Activated T-cell treated with anti-CD3 and anti-CD28 coated beads for 24 hours (primary cell): ENCODE measurements at places on chromosomes 6 and 20.

DNA sequence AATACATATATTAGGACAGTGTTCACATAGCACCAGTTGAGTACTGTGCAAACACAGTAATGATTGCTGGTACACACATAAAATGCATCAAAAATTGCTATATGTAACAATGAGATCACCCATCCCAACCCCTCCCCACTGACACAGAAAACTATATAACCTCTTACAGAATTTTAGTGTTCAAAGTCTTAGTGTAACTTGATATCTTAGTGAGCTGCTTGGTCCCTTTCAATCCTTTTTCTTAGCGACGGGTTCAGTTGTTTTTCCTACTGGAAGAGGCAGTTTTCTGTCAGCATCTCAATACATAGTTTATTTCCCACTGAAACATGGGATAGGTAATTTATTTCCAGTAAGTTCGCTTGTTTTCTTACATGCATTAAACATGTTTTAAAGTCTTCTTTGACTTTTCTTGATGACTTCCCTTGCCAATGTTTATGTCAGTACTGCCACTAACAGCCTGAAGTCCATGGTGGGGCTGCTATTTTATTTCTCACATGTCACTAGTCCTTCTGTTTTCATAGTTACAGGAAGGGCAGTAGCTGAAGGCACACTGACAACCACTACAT lies 96.4 kb upstream of the FOXC1 start:
- DNase-seq = no peak

GRCh38 chr6:36949636-36950035 lies 4.9 kb upstream of the PI16 start:
- no peak for DNase-seq

DNA sequence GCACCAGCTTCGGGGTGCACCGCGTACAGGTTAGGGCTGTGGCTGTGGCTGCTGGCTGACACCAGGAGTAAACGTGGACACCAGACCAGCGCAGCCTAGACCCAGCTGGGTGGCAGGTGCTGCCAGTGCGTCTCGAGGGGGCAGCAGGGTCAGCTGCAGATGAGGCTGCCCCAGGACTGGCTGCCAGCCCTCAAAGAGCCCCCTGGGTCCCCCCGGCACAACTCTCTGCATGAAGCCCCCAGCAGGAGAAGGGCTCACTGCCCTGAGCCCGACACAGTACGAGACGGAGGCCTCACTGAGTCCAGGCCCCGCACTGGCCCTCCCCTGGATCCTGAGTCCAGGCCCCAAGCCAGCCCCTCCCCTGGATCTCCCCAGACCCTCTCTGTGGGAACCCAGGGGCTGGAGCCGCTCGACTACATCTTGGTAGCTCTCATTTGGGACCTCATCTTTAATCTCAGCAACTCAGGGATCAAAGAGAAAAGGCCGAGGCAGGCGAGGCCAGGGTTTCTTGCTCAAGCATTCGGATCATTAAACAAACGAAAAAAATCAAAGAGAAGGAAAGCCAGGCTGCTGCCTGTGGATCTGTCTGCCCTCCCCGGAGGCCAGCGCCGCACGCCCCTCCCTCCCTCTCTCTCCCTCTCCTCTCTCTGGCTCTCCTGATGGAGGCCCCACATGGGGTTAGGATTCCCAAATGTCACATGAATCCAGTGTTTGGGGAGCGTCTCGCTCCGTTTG lies 7.0 kb upstream of the NKAIN4 start:
- DNase-seq = no peak

DNA sequence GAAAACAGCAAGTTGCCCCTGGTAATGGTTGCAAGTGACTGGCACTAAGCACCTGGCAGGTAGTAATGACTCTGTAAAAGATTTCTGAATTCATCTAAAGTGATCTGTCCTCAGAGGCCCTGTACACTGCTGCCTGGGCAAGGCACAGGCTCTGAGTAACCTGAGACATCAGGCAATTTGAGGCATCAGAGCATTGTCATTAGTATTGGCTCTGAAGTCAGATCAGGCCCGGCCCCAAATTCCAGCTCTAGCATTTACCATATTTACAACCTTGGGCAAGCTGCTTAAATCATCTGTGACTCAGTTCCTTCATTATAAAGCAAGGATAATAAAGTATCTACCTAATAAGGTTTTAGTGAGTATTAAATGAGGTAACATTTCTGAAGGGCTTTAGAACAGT lies 17.3 kb upstream of the TENT5A start:
- DNase-seq = no peak

- no peak for DNase-seq
Measured at GRCh38 chr6:155472886-155473285, 17.2 kb upstream of the NOX3 start.

DNA sequence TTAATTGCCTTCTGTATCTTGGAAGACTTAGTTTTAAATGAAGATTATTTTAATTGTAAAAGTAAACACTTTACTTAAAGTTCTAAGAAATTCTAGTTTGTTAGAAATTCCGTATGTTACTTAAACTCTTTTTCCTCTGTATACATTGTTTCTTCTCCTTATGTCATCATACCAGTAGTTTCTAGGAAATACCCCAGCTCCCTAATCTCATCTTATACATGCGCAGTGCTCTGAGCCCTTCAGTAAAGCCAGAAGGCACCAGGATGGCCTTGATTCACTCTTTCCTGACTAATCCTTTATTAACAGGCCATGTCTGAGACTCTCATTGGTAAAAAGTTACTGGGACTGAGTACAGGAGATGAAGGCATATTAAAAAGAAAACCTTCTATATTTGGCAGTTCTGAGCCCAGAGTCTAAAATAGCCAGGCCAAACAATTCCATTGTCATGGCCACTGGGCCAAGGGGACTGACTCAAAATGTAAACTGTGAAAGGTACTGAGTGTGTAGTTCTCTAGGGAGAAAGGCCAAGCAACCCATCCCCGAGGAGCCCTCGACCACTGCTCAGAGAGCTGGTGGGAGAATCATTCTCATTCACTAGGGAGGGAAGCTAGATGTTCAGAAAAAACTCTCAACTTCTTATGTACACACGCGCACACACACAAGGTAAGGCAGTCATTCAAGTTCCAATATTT lies 25.0 kb downstream of the SLC22A1 start:
- DNase-seq = no peak

DNA sequence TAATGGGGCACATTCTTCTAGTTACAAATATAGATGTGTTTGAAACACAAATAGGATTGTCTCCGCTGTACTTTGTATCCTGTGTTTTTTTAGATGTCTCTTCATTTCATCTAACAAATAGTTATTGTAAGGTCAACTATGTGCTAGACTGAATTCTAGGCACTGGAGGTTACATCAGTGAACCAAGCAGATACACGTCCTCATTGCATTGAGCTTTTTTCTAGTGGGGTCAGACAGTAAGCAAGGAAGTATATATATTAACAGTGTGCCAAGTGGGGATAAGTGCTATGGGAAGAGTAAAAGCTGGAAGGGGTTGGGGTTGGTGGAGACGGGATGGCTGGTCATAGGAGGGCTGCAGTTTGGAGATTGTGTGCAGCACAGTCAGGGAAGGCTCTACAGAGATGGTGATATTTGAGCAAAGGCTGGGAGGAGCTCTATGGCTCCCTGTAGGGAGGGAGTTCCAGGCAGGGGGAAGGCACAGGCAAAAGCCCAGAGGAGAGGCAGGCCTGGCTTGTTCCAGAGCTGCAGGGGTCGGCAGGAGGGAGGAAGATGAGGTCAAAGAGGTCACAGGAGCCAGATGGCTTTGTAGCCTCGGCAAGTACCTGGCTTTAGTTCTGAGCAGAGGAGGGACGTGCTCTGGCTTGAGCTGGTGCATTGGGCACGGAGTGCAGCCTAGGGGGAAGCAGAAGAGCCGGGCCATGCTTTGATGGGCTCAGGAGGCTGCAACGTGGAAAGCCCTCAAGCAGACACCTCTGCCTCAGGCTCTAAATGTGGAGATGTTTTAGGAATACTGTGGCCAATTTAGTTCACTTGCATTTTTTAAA lies 152.3 kb downstream of the ZDHHC14 start:
- no peak for DNase-seq

DNA sequence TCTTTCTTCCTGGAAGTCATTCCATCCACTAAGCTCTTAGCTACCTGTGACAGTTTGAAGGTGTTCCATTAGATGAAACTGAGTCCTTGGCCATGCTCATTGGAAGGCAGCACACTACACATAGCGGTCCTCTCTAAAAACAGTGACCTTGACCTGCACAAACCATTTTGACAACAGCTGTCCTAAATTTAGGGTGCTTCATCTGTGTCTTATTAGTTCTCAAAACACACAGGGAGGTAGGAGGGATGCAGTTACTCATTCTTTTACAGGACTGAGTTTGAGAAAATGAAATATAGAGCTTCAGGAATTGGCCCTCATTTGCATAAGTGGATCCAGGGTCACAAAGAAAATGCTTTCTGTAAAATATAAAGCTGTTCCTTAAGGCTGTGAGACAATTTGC lies 20.4 kb upstream of the MAP3K4 start:
- no peak for DNase-seq

- no peak for DNase-seq
Measured at GRCh38 chr6:16049168-16049567, 79.7 kb upstream of the MYLIP start.

DNA sequence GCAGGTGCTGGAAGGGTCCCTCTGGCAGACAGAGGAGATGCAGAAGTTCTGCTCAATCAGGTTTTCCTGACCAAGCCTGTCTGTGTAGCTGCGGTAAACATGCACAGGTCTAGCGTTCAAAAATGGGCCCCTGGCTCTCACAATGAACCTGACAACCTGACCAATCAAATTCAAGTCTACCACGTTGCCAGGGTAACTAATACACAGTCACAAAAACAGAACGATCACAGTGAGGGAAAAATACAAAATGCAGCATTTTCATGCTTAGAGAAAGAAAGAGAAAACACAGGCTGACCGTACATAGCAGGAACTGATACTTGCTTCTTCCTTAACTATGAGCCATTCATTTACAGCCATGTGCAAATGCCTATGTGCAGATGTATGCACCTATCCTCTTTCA lies 353.1 kb upstream of the TSHZ2 start:
- DNase-seq = no peak

DNA sequence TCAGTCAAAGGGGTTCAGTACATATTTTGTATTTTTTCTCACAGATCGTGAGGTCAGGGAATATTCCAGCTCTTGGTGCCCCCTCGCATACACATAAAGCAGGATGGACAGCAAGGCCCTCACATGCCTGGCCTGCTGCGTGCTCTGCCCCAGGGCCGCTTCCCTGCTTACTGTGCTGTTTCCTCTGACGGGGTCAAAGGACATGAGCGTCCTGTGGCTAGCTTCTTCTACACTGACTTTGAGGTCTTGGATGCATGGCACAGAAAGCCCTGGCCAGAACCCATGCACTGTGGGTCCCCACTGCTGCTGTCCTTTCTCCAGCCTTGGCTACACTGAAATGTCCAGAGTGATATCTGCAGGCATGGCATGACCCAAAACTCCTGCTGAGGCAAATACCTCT lies 92.5 kb upstream of the GGTLC1 start:
- no peak for DNase-seq

- no peak for DNase-seq
Measured at GRCh38 chr6:112909781-112910180, 562.7 kb downstream of the RFPL4B start.

DNA sequence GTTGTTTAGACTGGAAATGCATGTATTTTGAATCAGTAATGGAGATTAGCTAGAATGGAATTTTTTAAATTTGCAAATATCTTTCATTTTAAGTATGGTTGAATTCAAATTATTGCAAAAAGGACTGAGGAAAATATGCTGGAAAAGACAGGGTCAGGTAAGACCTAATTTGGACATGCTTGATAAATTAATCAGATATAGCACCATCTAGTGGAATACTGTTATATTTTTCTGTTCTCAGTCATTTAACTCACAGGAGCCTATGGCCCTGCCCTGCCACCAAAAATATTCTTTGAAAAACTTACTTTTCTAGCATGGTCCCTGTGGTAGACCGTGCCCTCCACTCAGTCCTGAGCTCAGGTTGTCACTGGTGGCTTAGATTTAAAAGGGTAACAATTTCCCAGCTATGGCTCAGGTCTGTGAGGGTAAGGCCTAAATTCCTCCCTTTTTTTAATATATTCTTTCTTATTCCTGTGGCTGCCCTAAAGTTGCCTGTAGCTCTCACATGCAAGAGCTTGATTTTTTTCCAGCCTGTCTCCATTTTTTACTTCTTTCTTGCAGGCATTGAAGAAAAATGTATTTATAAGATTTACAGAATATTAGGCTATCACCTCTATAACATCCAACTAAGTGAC lies 25.3 kb upstream of the KIAA1586 start:
- no peak for DNase-seq

- no peak for DNase-seq
Measured at GRCh38 chr20:42261766-42262270, 643.6 kb upstream of the CHD6 start.

- DNase-seq = no peak
Measured at GRCh38 chr6:22132656-22133055, 164.2 kb downstream of the PRL start.

- no peak for DNase-seq
Measured at GRCh38 chr6:110351986-110352385, 6.2 kb downstream of the METTL24 start.

- no peak for DNase-seq
Measured at GRCh38 chr6:128569732-128570679, 49.6 kb upstream of the PTPRK start.

DNA sequence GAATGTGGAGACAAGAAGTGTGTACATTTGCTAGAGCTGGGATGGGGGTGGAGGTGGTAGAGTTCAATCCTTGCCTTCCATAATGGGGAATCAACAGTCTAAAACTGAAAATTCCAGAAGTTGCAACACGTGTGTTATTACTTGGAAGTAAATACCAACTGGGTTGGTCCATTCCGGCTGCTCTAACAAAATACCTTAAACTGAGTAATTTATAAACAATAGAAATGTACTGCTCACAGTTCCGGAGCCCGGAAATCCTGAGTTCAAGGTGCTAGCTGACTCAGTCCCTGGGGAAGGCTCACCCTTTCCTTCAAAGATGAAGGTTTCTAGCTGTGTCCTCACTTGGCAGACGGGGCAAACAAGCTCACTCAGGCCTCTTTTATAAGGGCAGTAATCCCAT lies 59.0 kb downstream of the RIN2 start:
- no peak for DNase-seq

GRCh38 chr6:163608204-163608644 lies 193.7 kb downstream of the QKI start:
- DNase-seq = no peak

DNA sequence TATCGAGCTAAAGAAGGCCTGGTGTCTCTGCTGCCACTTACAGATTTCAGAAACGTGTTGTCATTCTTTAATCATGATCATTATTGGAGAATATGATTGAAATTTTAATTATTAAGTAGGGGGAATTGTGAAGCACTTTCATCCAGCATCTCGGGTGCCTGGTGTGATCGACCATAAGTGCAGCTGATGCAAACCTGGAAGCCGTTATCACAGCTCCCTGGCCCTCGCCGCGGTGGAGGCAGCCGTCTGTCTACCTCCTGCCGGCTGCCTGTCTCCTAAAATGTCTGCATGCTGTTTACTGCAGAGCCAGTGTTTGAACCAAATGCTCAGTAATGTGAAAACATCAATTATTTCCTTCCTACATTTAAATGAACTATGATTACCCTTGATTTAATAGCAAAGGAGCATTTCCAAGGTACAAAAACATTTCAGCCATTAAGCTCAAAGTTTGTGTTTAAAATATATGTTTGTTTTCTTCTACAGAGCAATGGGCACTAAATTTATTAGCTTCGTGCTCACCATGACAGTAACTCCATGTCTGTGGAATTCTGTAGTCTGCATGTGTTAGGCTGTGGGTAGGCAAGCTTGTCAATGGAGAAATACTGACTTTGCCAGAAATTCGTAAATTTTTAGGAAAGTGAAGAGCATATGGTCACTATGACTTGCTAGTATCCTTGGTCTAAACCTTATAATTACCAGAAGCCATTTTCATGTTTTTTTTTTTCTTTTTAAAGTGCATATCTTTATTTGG lies 184.5 kb upstream of the AGPAT4 start:
- DNase-seq = no peak

GRCh38 chr20:48819821-48820648 lies 7.8 kb downstream of the PREX1 start:
- no peak for DNase-seq
